ENCODE measurements at places on chromosomes 2 and 18.

GRCh38 chr18:25518716-25519053 is 166.7 kb upstream of the ZNF521 start:
- no peak for DNase-seq

- no peak for DNase-seq
Observed at GRCh38 chr18:25826823-25827222, 263.6 kb downstream of the SS18 start.

- DNase-seq, result no peak
Observed at GRCh38 chr2:16765356-16765755, 99.7 kb upstream of the CYRIA start.

DNA sequence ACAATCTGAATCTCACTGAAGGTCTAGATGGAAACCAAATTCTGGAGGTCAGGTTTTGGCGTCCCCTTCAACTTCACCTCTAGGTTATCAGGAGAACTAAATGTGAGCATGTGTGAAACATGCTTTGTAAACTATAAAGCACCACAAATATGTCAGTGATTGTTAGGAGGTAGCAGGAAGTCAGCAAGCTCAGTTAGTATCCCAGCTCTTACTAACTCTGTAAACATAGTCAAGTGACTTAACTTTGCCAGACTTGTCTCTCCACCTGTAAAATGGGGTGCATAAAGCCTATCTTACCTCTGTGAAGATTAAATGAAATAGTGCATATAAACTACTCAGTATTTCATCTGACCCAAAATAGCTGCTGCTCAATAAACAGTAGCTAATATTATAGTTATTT is 121.5 kb downstream of the INSIG2 start:
- no peak for DNase-seq

GRCh38 chr2:5942204-5942603 is 250.0 kb downstream of the SOX11 start:
- DNase-seq, result no peak

DNA sequence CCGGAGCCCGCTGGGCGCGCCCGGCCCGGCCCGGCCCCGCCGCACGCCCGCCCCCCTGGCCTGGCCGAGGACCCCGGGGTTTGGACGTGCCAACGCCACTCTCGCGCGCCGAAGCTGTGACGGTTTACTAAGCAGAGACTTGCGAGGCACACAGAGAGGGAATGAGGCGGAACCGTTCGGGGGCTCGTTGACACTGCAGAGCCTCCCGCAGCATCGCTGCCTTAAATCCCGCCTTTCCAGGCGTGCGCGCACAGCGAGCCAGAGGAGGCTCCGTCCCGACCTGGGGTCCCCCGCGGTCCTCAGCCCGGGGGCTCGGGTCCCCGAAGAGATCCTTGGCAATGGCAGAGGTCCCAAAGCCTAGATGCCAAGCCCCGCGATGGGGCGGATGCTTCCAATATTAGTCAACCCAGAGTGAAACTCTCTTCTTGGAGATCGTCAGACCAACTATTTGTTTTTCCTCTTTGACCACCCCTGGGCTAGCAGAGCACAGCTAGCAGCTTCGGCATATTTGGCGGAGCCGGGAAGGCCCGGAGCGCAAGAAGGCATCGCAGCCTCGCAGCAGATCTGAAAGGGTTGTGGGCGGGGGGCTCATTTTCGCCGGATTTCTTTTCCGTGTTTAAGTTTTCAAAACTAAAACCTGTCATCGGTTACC is at the start of gene ZNF385B:
TSS of gene ZNF385B (minus strand) at position 197 of the 652 bp plus-strand sequence.
- peak; percentile 28 for DNase-seq

GRCh38 chr2:144500563-144500962 is 19.4 kb downstream of the ZEB2 start:
- no peak for DNase-seq

DNA sequence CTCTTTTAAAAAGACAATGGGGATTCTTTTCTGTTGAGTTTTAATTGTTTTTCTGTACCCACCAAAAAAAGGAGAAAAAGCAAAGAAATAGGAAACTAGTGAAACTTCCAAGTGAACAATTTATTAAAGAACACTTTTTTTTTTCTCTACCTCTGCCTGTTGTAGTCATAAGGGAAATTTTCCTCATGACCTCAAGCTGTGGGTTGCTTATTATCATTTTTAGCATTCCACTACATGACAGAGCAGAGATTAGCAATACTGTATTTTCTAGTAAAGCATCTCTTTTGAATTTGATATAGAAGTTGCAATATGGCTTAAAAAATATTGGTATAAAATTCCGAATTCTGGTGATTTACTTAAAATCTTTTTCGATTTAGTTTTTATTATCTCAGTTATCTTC is 87.9 kb upstream of the LRRTM1 start:
- no peak for DNase-seq

GRCh38 chr2:144040834-144041233 is 479.1 kb downstream of the ZEB2 start:
- DNase-seq, result no peak

Measured in activated T-cell treated with anti-CD3 and anti-CD28 coated beads, Interleukin-2, amount 50 U/mL, for 24 hours (primary cell).